Left lung (tissue), 14 donors: ENCODE measurements at places on chromosomes 12 and 14.

GRCh38 chr14:86641310-86641709 is 1111.4 kb downstream of the FLRT2 start:
- DNase-seq, result no peak

- DNase-seq, result no peak
These were observed 18.6 kb upstream of the TDRD9 start for GRCh38 chr14:103909531-103910261.

DNA sequence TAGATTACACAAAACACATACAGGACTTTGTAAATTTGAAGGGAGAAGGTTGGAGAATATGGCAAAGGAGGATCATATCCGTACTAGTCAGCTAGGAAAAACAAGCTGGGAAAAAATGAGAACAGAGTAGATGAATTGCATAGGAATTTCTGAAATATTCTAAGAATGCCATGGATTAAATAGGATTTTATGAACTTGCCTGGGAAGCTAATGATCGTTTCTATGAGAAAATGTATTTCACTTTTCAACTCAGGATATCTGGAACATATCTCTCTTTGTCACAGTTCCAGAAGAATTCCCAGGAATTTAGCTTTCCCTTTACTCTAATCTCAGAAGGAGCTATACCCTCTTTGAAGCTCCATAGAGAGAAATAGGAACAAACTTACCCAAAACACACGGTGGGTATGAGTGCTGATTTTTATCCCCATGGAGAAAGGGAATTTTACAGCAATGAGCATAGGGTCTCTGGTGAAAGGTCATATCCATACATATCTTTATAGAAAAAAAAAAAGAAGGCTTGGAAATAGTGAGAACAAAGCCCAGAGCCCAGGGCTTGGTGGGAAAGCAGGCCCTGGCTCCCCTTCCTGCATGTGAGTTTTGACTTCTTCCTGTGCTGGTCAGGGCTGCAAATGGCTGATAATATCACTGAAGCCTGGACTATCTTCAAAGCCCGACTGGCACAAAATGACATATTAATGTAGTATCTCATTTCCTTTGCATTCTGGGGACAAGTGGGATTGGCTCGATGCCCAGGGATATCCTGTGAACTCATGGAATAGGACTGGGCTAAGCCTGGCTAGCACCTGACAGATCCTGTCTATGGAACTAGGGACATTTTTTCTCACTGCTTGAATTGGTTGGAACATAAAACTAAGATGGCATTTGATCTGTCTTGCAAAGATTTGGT is 136.3 kb downstream of the AEBP2 start:
- no peak for DNase-seq

GRCh38 chr14:67137744-67138371 is 51.4 kb upstream of the GARIN2 start:
- no peak for DNase-seq

DNA sequence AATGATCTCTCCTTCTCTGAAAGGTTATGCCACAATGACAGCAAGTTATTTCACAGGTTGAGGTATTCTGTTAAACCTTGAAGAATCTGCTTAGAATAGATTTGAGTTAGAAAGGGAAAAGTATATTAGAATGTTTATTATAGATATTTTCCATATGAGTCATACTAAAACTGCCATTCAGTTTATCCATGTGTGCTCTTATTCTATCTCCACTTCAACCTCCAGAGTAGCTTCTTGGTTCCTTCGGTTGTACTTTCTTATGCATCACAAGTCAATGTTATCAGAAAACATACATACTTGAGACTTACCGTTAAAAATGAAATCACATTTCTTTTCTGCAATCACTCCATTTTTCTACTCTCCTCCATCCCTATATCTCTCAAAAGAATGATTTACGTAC is 197.7 kb downstream of the BCAT1 start:
- no peak for DNase-seq

DNA sequence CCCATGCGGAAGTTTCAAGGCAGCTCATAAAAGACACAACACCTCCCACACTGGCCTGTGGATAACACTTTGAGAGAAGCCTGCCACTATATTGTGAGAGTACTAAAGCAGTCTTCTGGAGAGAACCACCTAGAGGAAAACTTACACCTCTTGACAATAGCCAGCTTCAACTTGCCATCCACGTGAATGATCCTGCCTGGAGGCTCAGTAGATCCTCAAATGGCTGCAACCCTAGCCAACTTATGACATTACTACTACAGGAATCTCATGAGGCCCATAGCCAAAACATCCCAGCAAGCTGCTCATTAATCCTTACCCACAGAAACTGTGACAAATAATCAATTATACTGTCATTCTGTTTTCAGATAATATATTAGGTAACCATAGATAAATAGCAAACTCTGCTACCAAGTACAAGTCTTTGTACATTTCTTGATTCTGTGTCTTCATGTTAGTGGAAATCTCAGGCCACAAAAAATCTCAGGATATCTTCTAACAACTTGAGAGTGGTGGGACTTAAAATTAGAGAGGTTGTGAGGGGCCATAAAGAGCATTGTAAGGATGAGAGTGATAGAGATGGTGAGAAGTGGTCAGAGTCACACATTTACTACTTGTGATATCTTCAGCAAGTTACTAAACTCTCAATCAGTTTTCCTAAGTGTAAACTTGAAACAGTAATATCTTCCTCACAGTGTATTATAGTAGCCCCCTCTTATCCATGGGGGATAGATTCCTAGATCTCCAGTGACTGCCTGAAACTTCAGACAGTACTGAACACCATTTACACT is 368.0 kb downstream of the C12orf50 start:
- DNase-seq, result no peak
